ENCODE measurements at places on chromosomes 6 and 20. TPM values are rescaled to one million over a fixed set of nuclear protein-coding genes. Genes with fewer than 3 reads are reported as not detected.

Gene RGS17
- 0.26 TPM for total RNA-seq

Gene TCF15
- total RNA-seq = 0.43 TPM

- DNase-seq = no peak
- H3K27me3 ChIP-seq = no peaks in the 10 kb centered on the region
- H3K36me3 ChIP-seq = no peaks in the 10 kb centered on the region
Observed at GRCh38 chr6:132612449-132613108, 11.5 kb downstream of the TAAR2 start.

GRCh38 chr20:44642203-44643153, 9.0 kb downstream of the ADA start:
- H3K4me3 ChIP-seq = peak overlapping the region; percentile 16
- no peaks in the 10 kb centered on the region for H3K27me3 ChIP-seq
- H3K27ac ChIP-seq = peak overlapping the region; percentile 69
- peak; percentile 72 for DNase-seq
- no peaks in the 10 kb centered on the region for H3K36me3 ChIP-seq
- peaks cover 48% of the 10 kb centered on the region for H3K4me1 ChIP-seq

DNA sequence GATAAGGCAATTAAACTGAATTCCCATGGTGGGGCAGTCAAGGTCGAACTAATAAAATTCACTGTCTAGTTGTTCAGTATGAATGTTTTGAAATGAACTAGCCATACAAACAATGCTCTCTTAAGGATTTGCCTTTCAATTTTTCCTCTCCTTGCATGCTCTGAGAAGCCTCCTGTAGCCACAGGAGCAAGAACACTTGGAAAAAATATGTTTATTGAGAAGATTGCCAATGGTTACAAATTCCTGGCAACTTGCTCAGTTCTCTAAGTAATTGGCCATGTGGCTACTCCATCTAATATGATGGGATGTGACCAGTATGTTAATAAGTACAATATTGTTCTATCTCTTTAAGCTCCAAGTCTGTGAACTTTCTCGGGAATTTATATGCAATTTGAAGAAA, 49.4 kb downstream of the FUT9 start:
- H3K4me1 ChIP-seq = no peaks in the 10 kb centered on the region
- H3K27me3 ChIP-seq = no peaks in the 10 kb centered on the region
- H3K4me3 ChIP-seq = no peak overlapping the region
- H3K36me3 ChIP-seq = no peaks in the 10 kb centered on the region

- H3K36me3 ChIP-seq = no peaks in the 10 kb centered on the region
- no peak overlapping the region for H3K27ac ChIP-seq
- peak; percentile 69 for DNase-seq
- H3K4me3 ChIP-seq = no peak overlapping the region
- no peaks in the 10 kb centered on the region for H3K4me1 ChIP-seq
Observed at GRCh38 chr6:14857501-14857900, 388.4 kb upstream of the JARID2 start.
